ENCODE measurements at places on chromosomes 12 and 14.

- no peak for DNase-seq
These were observed 149.4 kb downstream of the FOXN3 start for GRCh38 chr14:89267656-89268055.

GRCh38 chr14:77730976-77731497, 23.1 kb downstream of the SLIRP start:
- no peak for DNase-seq

DNA sequence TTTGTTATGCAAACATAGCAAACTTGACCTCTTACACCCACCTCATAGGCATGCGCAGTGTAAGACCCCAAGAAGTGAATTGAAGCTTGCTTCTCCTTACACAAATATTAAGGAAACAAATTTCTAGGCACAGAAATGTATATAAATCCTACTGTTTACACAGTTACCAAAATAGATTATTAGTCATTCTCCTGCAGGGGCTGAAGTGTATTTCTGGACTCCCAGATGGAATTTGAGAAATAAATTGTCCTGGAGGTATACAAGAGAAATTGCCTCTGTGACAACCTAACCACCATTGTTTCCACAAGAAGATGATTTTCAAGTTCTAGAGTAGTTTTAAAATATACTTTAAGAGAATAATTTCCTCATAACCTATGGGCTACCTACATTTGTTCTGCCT, 656.0 kb upstream of the MDGA2 start:
- no peak for DNase-seq

- DNase-seq: peak; percentile 16
These were observed 107.7 kb downstream of the ARF6 start for GRCh38 chr14:50000380-50001150.

DNA sequence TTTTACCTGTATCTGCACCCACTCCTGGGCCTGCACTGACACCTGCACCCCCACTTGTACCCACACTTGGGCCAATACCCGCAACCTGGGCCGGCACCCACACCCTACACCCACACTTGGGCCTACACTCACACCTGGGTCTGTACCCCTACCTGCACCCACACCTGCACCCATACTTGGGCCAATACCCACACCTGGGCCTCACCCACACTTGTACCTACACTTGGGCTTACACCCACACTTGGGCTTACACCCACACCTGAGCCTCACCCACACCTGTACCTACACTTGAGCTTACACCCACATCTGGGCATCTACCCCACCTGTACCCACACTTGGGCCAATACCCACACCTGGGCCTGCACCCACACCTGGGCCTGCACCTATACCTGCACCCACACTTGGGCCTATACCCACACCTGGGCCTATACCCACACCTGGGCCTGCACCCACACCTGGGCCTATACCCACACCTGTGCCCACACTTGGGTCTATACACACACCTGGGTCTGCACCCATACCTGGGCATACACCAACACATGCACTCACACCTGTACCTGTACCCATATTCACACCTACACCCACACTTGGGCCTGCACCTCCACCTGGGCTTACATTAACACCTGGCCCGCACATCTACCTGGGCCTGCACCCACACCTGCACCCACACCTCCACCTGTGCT, 39.2 kb downstream of the DAO start:
- no peak for DNase-seq
